H7 (cell line): ENCODE measurements at places on chromosomes 3 and 15. TPM values are rescaled to one million over a fixed set of nuclear protein-coding genes. Genes with fewer than 3 reads are reported as not detected.

The PLSCR2 gene
- total RNA-seq, result 5.1 TPM in 1 of 2 replicates, not detected in the other

DNA sequence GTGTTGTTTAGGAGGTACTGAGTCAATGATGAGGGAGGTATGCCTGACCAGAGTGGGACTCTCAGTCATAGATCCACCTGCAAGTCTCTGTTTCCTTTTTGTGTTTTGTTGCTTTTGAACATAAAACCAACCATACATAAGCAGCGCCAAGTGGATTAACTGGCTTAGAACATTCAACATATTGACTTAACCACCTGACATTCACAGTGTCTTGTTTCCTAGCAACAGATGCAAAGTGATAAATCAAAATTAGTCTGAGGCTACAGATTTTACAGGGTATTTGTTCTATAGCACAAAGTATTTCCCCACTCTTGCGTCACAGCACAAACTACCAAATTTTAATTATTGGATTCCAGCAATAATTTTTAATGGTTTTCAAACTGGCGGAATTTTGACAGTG, 283.8 kb downstream of the BBX start:
- no peak for DNase-seq

- no peak for DNase-seq
These were observed 24.3 kb upstream of the ATP8B4 start for GRCh38 chr15:50143255-50143860.

GRCh38 chr3:173403376-173403775, 5.8 kb downstream of the NLGN1 start:
- no peak for DNase-seq

The C3orf18 gene
- 12.5 and 19.3 TPM in 2 replicates for total RNA-seq

DNA sequence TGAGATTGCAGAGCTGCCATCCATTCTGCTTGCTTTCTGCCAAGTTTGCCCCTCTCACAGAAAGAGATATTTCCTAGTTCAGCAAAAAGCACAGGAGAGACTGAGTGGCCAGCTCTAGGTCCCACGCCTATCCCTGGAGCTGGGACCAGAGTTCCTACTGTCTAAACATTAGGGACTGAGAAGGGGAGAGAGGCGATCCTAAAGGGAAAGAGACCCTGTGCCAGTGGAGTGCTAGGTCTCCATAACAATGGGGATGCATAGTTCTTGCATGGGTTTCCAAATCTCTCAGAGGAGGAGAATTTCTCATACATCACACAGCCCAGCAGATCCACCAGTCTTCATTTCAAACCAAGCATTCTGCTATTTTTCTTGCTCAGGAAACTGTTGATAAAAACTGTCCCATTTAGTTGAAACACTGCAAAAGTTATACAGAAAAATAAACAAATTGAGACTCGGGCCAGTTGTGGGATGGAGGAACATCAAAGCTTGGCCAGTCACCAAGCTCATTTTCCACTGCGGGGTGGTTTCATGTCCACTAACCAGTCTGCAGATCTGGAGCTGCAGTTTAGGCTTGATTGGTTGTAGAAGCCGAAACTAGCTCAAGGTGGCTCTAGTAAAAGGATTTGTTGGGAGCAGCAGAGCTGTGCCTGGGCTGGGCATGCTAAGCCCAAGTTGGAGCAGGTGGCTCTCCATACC, 62.7 kb downstream of the EEFSEC start:
- DNase-seq, result peak; percentile 58

DNA sequence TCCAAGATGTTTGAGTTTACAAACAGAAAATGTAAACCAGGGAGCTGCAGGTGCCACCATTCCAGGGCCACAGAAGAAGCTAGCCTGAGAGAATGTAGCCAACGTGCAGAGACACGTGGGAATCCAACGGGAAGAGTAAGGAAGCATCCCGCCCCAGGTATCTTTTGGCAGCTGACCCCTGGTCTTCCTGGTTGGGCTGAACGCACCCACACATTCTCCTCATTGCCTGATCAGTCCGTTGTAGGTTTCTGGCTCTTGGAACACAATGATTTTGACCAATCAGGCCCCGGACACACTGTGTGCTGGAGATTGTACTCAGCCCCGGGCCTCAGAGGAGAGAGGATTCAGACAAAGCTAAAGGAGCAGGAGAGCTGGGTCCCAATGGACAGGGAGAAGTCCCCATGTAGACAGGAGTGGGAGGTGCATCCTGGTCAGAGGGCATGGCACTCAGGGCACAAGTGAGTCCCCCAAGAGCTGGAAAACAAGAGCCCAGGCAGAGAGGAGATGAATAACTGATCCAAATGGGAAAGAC, 102.3 kb downstream of the TPRA1 start:
- DNase-seq, result no peak

- no peak for DNase-seq
These were observed 10.1 kb downstream of the CRTC3 start for GRCh38 chr15:90539789-90540188.

DNA sequence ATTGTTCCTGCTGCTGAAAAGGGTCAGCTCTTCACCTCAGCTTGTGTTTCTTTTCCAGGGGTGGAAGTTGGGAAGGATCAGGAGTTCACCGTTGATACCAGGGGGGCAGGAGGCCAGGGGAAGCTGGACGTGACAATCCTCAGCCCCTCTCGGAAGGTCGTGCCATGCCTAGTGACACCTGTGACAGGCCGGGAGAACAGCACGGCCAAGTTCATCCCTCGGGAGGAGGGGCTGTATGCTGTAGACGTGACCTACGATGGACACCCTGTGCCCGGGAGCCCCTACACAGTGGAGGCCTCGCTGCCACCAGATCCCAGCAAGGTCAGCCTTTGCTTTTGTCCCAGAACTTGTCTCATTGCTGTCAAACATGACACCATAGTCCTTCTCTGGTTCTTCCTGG, 89.6 kb downstream of the DNASE1L3 start:
- DNase-seq, result no peak

DNA sequence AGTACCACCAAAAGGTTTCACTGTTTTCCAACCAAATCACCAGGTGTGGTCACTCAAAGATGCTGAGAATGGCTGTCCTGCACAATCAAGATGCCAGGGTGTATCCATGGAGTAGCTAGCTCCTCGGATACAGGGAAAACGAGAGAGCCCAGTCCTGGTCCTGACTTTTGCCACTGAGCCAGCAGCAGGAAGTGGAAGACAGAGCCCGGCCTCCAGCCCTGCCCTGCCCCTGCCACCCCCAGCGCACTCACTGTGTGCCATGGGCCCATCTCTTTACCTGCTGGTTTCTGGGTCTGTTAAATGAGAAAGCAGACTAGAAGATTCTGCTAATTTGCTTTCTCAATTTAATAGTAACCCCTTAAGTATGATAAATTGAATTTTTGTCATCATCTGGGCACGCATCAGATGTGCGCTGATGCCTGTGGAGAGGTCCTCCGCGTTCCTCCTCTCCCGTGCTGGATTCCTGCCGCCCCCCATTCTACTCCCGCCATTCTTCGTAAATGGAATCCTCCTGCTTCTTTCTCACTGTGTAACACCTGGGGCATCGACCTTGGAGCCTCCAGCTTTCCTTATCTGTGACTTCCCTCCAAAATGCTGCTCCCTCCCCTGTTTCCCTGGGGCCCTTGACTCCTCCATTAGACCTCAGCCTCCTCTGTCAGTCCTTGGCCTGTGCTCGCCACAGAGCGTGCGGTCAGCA, 18.0 kb downstream of the TNFAIP8L3 start:
- DNase-seq, result no peak

DNA sequence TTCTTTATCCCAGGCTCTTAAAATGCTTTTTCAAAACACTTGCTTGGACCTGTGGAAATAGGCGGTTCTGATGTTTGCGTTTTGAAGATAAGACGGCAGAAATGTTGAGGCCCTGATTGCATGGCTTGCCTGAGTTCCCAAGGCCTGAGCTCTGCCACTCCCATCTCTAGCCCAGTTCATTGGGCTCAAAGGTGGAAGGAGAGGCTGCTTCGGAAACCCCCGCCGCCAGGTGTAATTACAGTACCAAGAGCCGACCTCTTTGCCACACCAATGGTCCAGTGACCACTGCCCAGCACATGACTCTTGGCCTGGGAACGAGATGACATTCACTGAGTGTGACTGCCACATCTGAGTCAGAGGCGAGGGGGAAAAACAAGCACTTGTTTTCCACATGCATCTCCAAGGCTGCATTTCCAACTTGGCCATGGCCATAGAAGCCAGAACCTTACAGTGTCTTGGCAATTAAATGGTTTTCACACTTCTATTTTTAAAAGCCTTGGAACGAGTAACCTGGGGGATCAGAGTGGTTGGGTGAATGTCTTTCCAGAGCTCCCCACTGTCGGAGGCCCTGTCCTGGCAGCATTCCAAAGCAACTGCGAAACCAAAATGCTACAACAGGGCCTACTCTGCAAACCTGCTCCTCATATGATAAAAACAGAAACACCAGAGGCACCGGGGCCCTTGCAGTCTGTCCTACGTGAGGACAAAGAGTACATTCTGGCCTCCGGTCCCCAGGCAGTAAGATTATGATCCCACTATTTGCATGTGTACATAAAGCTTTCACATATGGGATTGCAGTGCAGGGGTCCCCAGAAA, 63.8 kb upstream of the CGNL1 start:
- no peak for DNase-seq

- DNase-seq, result peak; percentile 6
These were observed 194.0 kb downstream of the SSR3 start for GRCh38 chr3:156360963-156361362.

DNA sequence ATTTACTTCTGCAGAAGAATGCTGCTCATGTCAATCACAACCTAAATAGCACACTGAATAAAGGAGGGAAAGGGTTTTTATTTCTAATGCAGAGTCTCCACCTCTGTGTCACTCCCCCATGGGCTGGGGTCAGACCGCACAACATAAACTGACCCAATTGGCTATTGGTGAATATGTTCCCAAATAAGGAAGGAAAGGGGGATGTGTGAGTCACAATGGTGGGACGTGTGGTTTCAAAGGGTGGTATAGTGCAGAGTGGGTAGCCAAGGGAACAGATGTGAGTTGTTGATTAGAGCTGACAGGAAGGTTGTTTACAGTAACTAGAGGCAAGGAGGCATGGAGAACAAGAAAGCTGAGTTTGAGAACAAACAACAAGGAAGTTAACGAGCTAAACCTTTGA, 491.8 kb downstream of the ZPLD1 start:
- DNase-seq, result no peak

GRCh38 chr15:75455982-75456531, 4.6 kb upstream of the SIN3A start:
- no peak for DNase-seq

The ITPKA gene
- 0.07 and 0.52 TPM in 2 replicates for total RNA-seq

The PIERCE2 gene
- total RNA-seq, result 1.5 and 3.1 TPM in 2 replicates

The CISH gene
- total RNA-seq, result 0.96 and 1.6 TPM in 2 replicates

DNA sequence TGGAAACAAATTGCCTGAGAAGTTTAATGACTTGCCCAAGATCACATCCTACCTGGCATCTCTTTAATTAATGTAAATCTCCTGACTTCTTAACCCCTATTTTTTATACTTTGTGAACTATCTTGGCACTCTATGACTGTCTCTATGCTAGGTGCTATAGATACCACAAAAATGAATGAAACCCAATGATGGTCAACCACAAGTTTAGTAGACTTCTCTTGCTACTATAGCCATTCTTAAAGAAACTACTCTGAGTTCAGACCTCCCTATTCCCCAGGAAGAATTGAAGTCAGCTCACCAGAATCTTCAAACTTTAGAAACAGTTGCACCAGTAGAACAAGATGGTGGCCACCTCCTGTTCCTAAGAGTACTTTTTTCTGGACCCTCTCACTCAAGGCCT, 191.1 kb downstream of the RSL24D1 start:
- DNase-seq, result no peak

- peak; percentile 88 for DNase-seq
These were observed at the start of gene STT3B for GRCh38 chr3:31532587-31533168. STT3B (plus strand) TSS chr3:31532925; CDS start chr3:31532999, 74 bp downstream.

GRCh38 chr15:81046290-81046689, 45.6 kb downstream of the TLNRD1 start:
- DNase-seq, result no peak

DNA sequence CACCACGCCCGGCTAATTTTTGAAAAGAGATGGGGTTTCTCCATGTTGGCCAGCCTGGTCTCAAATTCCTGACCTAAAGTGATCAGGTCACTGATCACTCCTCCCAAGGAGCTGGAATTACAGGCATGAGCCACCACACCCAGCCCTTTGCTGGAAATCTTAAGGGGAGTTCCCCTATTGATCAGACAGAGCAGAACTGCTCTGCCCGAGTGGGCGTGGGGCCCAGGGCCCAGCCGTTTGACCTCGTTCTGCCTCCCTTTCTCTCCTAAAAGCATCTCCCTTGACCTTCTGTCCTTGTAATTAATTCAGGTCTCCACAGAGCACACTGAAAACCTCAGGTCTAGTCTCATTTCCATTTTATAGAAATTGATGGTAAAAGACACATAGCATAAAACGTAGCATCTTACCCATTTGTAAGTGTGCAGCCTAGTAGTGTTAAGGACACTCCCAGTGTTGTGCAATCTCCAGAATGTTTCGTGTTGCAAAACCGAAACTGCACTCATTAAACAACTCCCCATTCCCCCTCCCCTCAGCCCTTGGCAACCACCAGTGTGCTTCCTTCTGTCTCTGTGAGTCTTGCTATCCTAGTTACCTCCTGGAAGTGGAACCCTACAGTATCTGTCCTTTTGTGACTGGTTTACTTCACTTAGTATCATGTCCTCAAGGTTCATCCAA, 89.3 kb downstream of the SLCO3A1 start:
- DNase-seq, result no peak

The ISLR gene
- 15.1 and 20.5 TPM in 2 replicates for total RNA-seq

The MINAR1 gene
- total RNA-seq, result 1.0 and 1.1 TPM in 2 replicates

DNA sequence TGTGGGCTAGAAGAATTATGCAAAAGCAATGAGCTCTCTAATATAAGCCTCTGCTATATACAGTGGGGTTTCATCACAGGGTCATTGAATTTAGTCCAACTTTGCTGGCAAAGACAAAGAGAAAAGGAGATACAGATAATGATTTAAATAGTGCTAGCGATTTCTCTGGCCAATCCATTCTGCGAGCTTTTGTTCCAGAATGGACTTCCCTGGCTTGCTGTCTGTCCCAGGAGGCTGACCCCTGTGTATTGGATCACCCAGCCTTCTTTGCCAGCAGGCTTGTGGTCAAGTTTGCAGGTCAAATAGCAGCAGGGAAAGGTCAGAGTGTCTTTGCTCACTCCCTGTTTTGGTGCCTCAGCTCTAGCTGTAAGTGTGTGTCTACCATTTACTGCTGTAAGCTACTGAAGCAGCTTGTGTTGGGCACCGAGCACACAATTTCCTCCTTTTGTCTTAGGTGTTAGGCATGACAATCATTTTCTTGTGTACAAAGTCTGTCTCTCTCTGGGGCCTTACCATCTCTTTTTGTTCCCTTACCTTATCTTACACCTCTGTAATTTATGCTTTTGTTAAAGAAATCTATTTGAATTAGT, 55.7 kb downstream of the UNC13C start:
- no peak for DNase-seq

- no peak for DNase-seq
These were observed 95.8 kb upstream of the IL12A start for GRCh38 chr3:159892801-159893200.
